M059J (cell line): ENCODE measurements at places on chromosomes 2 and 18.

DNA sequence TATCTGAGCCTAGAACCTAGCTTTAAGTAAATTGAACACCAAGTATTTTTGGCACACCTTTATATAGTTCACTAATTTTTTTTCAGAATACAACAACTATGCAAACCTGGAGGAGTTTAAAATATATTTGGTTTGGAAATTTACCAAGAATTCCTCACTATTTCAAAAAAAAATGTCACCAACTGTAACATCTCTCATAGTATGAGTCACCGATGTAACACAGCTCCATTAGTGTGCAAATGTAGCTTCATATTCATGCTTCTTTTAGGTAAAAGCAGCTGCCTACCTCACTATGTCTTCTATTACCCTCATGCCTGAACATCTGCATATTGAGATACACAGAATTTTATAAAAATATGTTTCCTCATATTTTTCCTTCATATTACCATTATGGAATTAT is 80.5 kb downstream of the NRXN1 start:
- DNase-seq = no peak

GRCh38 chr2:20481798-20482405 is 35.0 kb downstream of the RHOB start:
- DNase-seq = no peak

GRCh38 chr2:69993708-69994107 is 32.3 kb upstream of the ASPRV1 start:
- no peak for DNase-seq

- DNase-seq = no peak
Measured at GRCh38 chr2:119431976-119432850, 559 bp downstream of the TMEM37 start.

GRCh38 chr2:100580367-100581276 is 17.8 kb downstream of the PDCL3 start:
- no peak for DNase-seq

- peak; percentile 39 for DNase-seq
Measured at GRCh38 chr2:201707753-201708152, 9.3 kb upstream of the MPP4 start.

- peak; percentile 94 for DNase-seq
Measured at GRCh38 chr2:64859312-64860212, 129.6 kb upstream of the SLC1A4 start.

DNA sequence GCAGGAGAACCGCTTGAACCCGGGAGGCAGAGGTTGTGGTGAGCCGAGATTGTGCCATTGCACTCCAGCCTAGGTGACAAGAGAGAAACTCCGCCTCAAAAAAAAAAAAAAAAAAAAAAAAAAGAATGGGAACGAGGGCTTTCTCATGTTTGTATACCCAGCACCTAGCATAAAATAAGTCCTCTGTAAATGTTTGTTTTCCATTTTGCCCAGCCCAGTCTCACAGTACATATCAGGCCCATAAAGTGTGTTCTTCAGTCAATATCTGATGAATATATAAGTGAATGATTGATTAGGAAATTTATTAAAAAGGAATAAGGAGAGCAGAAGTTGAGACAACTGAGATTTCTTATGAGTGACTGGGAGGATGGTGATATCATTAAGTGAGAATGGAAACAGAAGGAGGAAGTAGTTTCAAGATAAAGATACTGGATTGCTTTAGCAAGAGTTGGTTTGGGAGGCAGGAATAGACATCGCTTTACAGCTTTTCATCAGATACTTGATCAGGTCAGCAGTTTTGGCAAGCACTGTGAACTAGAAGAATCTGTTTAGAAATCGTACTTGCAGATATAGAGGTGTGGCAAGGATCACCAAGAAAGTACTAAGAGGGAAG is 327.5 kb downstream of the KIAA1328 start:
- no peak for DNase-seq

DNA sequence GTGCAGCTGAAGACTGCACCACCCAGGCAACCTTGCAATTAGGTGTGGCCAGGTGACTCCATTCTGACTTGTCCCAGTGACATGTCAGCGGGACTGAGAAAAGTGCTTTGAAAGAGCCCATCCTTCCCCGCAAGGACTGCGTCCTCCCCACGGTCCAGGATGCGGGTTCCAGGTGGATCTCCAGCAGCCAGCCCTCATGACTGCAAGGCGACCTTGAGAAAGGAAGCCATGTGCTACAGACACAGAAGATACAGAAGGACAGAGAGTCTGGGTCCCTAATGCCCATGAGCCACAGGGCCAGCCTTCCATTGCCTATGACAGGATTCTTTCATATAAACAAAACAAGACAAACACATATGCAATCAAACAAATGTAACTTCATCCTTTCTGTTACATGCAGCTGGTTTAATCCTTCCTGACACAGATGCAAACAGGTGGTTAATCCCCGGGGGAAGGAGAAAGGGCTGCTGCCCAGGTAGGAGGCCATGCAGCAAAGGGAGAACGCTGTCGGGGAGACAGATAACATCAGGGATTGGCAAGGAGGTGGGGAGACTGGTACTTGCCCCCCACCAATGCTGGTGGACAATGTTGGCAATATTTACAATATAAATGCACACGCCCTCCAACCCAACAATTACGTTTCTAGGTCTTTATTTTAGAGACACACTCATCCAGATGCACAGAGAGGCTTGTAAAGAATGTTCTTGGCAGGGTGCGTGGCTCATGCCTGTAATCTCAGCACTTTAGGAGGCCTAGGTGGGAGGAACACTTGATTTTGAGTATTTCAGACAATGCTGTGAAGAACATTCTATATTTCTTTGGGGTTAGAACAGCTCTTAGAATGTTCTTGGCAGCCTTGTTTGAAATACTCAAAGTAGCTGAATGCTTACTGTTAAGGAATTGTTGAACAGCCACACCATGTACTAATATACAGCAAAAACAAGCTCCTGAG is 64.8 kb downstream of the NCAPH start:
- DNase-seq = no peak

DNA sequence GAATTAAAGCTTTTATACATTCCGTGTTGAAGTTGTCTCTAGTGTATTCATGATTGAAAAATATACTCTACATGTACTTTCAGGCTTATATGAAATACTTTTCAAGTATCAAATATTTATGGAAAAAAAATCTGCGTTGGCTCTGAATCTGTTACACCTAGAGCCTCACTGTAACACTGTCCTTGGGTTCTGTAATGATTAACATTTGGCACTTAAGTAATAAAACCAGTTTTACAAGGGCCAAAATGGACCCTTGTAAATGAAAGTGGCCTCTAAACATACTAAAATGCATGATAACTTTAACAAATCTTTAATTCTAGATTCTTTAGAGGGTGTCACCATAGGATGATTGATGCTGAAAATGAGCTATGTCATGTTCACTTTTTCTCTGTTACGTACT is 162.8 kb downstream of the PTPRM start:
- no peak for DNase-seq

DNA sequence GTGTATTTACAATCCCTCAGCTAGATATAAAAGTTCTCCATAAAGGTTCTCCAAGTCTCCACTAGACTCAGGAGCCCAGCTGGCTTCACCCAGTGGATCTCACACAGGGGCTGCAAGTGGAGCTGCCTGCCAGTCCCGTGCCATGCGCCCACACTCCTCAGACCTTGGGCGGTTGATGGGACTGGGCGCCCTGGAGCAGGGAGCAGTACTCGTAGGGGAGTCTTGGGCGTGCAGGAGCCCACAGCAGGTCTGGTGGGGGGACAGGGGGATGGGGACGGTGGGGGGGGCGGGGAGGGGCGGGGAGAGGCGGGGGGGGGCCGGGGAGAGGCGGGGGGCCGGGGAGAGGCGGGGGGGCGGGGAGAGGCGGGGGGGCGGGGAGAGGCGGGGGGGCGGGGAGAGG is 54.7 kb upstream of the RND3 start:
- DNase-seq = no peak

DNA sequence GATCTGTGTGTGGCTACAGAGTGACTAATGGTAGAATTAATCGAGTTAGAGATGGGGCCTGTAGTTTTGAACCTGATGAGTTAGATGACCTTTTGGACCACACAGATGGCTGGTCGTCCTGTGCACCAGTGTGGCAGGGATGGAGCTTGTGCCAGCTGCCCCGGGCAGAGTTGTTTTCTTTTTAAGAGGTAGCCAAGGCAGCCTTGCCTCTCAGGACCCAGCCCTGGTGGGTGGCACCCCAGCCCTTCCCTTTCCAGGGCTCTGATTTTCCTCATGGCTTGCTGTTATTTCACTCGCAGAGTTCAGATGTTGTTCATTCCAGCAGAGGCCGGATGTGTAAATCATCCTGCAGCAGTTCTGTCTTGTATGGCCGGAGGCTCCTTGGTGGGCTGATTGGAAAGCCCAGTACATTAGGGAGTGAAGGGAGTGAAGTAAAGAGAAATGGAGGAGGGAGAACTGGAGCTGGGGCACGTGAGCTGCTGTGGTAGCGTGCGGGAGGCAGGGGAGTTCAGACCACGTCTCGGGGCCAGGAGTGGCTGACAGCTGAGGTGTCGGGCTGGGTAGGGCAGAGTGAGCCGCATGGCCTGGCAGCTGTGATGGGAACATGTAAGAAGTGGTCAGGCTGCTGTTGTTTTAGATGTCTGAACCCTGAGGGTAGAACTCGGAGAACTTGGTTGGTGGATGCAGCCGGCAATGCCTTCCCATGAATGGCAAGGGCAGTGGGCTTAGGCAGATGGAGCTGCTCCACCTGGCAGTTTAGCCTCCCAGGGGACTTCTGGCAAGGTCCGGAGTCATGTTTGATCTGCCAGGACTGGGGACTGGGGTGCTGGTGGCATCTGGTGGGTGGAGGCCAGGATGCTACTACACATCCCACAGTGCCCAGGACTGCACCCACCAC is 28.8 kb downstream of the ASAP2 start:
- DNase-seq = no peak

DNA sequence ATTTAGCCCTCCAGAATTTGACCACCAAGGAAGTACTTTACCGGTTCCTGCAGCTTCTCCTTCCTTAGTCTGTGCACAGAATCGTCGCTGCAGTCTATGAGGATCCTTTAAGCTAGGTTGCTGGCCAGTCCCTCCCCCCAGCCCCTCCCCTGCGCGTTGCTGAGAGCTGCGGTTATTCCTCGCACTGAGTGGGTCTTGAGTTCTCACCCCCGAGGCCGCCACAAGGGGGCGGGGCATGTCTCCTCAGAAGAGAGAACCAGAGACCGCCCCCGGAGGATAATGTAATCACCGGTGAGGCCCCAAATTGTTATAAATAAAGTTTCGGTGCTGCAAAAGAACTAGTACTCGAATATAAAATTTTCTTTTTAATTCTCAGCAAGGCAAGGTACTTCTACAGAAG is 1184.9 kb upstream of the CDH2 start:
- DNase-seq = no peak

- DNase-seq = no peak
Measured at GRCh38 chr2:10392951-10393639, 55.0 kb downstream of the ODC1 start.

DNA sequence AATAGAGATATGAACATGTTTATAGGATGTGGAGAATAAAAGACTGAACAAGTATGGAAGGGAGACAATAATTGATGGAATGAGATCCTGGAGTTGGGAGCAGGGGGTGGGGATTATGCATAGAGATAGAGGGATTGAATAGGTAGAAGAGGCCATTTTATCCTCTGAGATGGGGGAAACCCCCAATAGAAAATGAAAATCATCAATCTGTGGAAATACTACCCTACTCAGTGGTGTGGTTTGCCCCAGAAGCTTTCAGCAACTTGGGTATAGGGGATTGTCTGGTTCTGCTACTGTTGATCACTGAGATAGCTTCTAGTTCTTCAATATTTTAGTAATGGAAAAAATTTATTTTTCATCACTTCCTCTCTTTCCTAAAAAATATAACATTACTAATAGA is 41.1 kb upstream of the RMND5A start:
- DNase-seq = no peak

GRCh38 chr2:238159071-238159539 is 335 bp downstream of the ERFE start:
- no peak for DNase-seq
